Dermis microvascular lymphatic vessel endothelial cell (primary cell): ENCODE measurements at places on chromosomes 3 and 15. TPM values are rescaled to one million over a fixed set of nuclear protein-coding genes. Genes with fewer than 3 reads are reported as not detected.

DNA sequence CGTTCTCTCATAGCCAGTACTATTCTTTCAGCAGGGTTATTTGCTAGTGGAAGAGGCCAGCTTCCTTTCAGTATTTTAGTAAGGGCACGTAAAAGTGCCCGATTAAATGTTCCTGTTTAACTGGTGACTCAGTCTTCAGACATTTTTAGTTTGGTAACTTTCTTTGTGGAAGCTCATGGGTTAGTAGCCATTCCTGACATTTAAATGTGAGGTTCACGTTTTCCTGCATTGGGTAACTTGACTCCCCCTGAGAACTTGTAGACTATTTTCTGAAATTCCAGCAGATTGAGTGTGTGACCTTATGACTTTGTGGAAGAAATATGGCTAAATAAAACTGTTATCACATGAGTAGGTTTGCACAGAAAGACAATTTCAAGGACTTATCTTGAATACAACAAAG lies 16.9 kb downstream of the ABHD2 start:
- no peak for DNase-seq

GRCh38 chr3:30199096-30199759 lies 407.2 kb upstream of the TGFBR2 start:
- peak; percentile 80 for DNase-seq

- no peak for DNase-seq
Observed at GRCh38 chr15:89187986-89188514, 33.3 kb downstream of the RLBP1 start.

- DNase-seq = no peak
Observed at GRCh38 chr3:78506581-78507195, 1261.1 kb downstream of the ROBO1 start.

DNA sequence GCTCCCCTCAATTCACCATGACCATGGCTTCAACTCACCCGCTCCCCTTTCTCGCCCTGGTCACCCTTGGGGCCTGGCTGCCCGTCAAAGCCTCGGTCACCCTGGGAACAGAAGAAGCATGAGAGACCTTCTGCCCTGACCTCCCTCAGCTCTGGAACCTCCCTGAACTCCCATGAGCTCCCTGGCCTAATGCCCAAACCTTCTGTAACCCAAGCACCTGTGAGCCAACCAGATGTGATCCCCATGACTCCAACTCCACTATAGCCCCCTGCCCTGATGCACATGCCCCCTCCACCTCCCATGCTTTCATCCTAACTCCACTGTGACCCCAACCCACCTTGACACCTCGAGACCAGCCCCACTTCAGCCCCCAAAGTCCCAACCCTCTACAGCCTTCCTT lies 3.5 kb upstream of the UCN2 start:
- no peak for DNase-seq

- DNase-seq = no peak
Observed at GRCh38 chr3:42264399-42265058, 1.5 kb downstream of the CCK start.

DNA sequence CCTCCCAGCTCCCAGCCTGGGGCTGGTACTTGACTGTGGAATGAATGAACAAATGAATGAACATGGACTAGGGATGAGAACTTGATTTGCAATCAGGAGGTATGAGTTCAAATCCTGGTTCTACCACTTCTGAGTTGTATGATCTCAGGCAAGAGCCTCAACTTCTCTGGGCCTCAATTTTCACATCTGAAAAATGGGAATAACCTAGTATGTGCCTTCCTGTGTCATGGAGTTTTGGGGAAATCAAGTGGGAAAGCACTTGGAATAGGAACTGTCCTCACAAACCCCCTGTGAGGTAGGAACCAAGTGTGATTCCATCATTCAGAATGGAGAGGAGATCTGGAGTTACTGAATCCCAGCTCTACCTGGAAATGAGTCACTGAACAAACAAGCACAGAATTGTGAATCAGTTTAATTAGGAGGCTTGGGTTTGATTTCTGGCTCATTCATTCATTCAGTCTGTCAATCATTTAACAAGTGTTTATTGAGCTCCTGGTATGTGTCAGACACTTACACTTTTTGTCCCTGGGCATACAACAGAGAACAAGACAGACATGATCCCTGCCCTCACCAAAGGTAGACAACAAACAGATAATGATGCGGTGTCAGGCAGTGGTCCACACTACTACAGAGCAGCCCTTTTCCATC lies 29.7 kb downstream of the DNASE1L3 start:
- DNase-seq = peak; percentile 46

DNA sequence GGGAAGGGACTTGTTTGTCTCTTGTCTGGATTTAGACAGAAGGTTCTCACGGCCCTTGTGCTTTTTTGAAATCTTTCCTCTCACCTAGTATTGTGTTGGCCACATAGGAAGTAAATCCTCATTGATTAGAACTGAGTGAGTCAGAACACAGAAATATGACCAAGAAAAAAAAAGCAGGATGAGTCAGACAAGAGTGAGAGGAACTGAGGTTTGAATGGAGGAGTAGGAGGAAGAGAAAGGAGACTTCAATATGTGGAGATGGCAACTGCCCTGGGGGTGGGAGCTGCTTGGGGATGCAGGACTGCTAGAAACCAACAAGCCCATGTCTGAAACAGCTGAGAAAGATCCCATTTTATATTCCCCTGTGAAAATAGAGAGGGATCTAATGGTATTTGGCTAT lies 194.1 kb upstream of the ZBTB20 start:
- DNase-seq = peak; percentile 84

DNA sequence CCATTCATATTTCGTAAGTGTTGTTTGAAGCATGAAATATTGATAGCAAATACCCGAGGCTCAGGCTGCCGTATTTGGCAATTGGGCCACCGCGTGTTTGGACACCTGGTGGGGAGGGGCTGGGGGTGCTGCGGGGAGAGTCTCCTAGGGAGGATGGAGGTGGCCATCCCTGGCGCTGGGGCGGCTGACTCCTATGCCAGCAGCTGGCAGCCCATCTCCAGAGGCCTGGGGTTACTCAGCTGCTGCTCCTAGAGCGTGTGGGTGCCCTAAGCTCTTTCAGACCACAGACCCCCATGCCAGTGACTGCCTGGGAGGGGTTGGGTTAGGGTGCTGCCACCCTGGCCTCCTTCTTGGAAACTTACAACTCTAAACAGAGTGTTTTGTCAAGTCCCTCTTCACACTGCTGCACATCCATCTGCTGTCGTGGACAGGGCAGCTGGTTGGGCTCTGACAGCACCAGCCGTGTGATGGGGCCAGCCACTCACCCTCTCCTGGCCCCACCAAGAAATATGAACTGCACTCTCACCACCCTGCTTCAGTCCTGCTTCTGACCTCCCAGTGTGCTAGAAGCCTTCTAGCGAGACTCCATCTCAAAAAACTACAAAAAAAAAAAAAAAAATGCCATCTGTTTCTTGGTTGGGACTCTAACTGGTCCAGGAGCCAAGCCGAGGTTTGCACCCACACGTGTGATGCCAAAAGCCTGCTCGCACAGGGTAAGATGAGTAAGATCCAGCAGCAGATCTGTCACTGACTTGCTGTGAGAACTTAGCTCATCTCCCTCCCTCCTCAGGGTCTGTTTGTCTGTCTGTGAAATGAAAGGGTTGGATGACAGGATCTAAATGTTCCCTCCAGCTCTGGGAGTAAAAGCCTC lies 156.2 kb downstream of the MEGF11 start:
- no peak for DNase-seq

DNA sequence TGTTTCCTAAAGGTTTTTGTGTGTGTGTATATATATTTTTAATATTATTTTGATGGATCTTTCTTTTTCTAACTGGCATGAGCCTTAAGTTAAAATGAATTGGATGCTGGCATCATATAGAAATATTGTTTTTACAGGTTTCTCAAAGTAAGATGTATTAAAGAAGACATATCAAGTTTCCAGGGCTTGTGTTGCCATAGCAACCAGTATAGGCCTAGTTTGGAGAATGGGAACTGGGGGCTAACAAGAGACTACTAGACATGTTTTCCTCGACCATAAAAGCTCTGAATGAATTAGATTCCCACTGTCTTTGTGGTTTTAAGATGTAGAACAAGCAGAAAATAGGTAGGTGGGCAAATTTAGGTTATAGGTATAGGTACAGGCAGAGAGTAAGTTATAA lies 771.4 kb downstream of the TUSC7 start:
- no peak for DNase-seq

GRCh38 chr3:30343861-30344260 lies 262.5 kb upstream of the TGFBR2 start:
- no peak for DNase-seq

DNA sequence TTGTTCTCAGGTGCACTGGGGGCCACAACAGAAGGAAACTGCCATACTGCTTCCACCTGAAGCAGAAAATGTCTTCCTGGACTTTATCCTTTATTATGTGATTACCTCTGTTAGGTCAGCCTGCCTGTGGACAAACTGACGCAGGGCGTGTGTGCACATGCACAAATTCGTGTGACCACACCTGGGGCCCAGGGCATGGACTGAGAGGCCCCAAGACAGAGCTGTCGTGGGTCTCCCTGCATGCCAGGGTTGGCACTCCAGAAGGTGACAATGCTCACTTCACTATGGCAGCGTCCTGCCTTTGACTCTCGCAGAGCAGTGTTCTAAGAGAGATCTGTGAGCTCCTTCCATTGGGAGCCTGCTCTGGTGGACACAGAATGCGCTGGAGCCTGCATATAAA lies 34.5 kb downstream of the CCDC12 start:
- no peak for DNase-seq

DNA sequence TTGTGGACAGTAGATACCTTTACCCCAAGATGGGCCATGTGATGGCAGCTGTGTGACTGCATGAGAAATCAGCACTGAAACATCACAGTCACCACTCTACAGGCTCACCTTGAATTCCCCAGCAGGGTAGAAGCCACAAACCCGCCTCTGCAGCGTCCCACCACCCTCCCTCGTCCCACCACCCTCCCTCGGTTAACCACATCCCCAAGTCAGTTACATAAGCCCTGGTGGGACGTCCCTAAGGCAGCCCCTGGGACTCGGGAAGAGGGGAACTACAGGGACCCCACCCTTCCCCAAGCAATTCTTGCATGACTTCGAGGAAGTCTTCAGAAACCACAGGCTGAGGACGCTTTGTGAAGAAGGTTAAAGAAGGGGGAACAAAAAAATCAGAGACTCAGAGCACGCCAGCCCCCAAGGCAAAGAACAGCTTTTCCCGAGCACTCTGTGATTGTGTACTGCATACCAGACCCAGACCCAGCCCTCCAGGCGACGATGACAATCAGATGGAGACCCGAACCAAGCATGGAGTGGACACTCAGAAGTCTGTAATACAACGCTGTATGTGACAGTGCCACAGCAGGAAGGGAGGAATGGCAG lies 60.5 kb downstream of the SH3BP5 start:
- no peak for DNase-seq

DNA sequence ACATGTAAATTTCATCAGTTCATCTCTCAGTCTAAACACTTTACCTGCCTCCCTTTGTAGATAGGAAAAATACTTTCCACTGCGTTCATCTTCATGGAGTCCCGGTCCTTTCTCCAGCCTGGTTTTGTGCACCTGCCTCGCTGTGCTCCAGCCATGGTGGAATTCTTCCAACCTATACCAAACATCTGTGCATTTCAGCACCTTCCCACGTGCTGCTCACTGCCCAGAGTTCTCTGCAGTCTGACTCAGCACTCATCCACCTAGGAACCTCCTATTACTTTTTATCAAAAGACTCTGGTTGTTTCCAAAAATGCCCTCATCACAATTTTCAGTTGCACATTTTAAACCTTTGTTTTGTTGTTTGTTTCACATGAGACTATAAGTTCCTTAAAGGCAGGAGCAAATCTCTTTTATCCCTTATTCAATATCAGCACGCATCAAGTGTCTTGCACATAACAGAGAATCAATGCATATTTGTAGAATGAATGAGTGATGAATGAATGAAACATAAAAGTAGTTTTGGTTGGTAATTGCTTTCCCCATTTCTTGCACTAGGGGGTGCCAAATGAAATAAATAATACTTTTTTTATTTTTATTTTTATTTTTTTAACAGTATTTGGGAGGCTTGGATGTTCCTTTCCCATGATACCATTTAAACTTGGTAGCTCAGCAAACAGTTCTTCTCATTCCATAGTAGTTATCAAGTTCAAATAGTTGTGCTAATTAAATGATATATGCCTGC lies 30.2 kb upstream of the ADAMTS9 start:
- DNase-seq = peak; percentile 9

GRCh38 chr3:159583662-159584061 lies 405.0 kb upstream of the IL12A start:
- no peak for DNase-seq

- no peak for DNase-seq
Observed at GRCh38 chr15:40095371-40096093, 13.1 kb downstream of the BMF start.

DNA sequence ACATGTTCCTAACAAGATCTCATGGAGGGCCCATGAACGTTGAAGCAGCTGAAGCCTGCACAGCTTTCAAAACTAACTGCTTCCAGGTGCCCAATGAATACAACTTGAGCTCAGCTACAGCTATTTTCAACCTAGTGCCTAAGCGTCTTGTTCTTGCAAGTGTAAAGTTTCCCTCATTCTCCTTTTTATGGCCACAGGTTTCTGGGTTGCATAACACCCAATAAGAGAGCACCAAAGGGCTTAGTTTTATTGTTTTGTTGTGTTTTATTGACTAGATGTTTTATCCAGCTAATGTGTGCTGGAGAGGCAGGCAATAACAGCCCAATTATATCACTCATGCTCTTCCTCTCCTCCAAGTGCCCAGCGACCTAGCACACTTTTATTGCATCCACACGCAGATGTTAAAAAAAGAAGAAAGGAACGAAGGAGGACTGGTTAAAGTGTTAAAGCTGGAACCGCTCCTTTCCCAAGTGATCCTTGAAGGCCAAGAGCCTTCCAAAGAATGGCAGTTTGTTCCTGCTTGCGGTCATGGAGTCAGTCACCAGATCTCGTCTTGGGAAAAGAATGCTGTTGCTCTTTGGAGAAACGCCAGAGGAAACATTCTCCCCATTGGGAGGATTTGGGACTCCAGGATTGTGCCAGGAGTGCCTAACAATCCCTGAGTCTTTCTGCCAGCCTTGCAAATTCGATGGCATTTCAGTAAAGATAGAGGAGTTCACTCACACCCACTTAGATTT lies 156.9 kb downstream of the MEX3B start:
- no peak for DNase-seq

- no peak for DNase-seq
Observed at GRCh38 chr3:13543253-13543652, 5.7 kb upstream of the FBLN2 start.

GRCh38 chr15:41594801-41595746 lies 36.1 kb downstream of the TYRO3 start:
- no peak for DNase-seq

- DNase-seq = no peak
Observed at GRCh38 chr3:160245261-160245800, 20.1 kb downstream of the C3orf80 start.

- DNase-seq = peak; percentile 46
Observed at GRCh38 chr15:83769411-83769999, 115.6 kb downstream of the ADAMTSL3 start.

GRCh38 chr3:71581457-71582035 lies 2.0 kb downstream of the FOXP1 start:
- DNase-seq = peak; percentile 38

GRCh38 chr3:140545756-140546155 lies 132.1 kb upstream of the TRIM42 start:
- no peak for DNase-seq

The MASP1 gene
- total RNA-seq = 0.77 and 1.9 TPM in 2 replicates

The XCR1 gene
- not detected in 2 replicates for total RNA-seq

The STRA6 gene
- under 0.01 TPM in 1 of 2 replicates, not detected in the other for total RNA-seq

The IFT122 gene
- 27.1 and 32.1 TPM in 2 replicates for total RNA-seq

The REC114 gene
- not detected in 2 replicates for total RNA-seq

The CFAP100 gene
- total RNA-seq = not detected in 2 replicates

The SLC35A5 gene
- total RNA-seq = 25.7 and 33.5 TPM in 2 replicates
